ENCODE measurements at places on chromosomes 6 and 20.

- DNase-seq: no peak
Measured at GRCh38 chr20:21433329-21433890, 36.1 kb upstream of the NKX2-4 start.

- DNase-seq: no peak
Measured at GRCh38 chr6:20509212-20509611, 25.0 kb upstream of the CDKAL1 start.

- no peak for DNase-seq
Measured at GRCh38 chr20:35135867-35136586, 11.1 kb downstream of the EDEM2 start.

- no peak for DNase-seq
Measured at GRCh38 chr6:150631283-150631983, 31.7 kb downstream of the PLEKHG1 start.

- no peak for DNase-seq
Measured at GRCh38 chr20:33393609-33394008, 7.7 kb downstream of the CDK5RAP1 start.
